Left cardiac atrium (tissue), 4 donors: ENCODE measurements at places on chromosomes 3 and 15.

DNA sequence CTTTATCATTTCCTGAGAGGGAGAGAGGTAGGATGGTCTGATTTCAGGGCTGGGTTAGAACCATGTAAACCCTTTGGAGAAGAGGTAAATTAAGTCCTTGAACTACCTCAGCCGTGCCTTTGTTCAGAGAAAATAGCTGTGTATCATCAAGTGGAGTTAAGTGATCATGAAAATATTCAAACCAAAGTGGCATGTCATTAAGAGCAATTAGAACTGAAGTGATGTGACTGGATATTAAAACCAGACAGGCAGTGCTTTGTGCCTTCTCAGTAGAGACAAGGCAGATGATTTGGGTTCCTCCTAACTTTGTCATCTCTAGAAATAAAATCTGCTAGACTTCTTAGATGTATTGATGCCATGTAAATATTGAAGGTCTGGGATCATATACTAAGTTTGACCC is 171.5 kb downstream of the IL5RA start:
- DNase-seq = no peak

GRCh38 chr15:76150513-76150912 is 90.7 kb downstream of the TMEM266 start:
- peak; percentile 57 for DNase-seq

DNA sequence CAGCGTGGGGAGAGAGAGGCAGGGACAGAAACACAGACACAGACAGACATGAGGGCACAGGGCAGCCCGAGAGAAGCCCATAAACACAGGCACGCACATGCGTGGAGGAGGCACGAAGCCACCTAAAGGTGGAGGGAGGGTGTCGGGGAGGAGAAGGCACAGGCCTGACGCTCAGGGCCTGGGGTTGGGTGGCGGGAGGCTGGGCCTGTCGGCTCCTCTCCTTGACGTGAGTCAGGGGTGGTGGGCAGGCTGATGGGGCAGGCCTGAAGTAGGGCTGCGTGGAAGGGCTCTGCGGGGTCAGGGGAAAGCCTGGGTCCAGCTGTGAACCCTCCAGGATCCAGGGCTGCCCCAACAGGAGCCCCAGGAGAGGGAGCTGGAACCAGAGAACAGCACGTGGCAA is 74.2 kb downstream of the EPHB3 start:
- DNase-seq = no peak

DNA sequence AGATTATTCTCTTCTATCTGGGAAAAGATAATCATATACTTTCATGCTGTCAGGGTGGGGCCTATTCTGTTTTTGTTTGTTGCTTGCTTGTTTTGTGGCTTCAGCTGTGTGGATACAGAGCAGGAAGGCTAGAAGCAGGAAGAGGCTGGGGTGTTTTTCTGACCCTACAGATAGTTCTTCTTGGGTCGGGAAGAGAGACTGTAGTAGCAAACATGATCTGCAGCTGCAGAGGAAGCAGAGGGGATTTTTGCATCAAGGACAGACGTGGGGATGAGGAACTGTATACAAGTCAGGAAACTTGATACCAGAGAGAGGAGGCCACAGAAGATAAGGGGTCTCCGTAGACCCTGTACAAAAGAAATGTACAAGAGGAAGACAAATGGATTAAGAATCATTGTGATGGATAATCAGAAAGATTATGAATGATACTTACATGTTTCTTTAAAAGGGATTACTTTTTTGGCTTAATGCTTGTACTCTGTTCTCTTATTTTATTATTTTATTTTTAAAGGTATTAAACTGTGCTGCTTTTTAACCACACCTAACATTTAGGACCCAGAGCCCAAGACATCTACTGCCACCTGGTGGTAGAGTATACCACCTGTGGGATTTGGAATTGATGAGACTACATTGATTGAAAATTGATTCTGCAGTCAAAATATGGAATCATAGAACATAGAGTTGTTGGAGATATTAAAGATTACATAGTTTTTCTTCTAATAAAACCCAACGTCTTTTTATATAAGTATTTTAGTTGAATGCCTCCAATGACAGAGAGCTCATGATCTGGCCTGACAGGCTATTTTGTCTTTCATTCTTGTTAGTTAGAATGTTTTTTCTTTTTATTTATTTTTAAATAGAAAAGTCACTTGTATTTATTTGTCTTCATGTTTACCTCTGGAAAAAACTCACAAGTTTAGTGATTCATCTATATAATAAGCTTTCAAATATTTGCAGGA is 87.3 kb upstream of the ROPN1 start:
- no peak for DNase-seq
